ENCODE measurements at places on chromosomes 12 and 14.

- DNase-seq = no peak
These were observed 219.1 kb upstream of the PKP2 start for GRCh38 chr12:33115716-33116115.

- DNase-seq = no peak
These were observed 21.6 kb downstream of the DAD1 start for GRCh38 chr14:22567437-22567836.

DNA sequence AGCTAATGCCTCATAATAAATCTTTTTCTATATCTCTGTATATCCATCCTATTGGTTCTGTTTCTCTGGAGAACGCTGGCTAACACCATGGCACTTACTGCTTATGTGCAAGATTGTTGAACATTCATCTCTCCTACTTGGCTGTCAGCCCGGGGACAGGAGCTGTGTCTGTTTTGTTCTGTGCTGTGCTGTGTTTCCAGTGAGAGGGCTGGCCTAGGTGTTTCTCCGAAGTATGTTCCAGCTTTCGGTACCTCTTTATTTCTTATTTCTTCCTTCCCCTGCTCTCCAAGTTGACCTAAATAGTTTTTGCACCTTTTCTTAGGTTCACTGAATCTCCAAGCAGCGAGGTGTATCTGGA is 18.8 kb upstream of the NR4A1 start:
- DNase-seq = peak; percentile 57

GRCh38 chr12:119728444-119728745 is 60.5 kb downstream of the PRKAB1 start:
- DNase-seq = no peak

DNA sequence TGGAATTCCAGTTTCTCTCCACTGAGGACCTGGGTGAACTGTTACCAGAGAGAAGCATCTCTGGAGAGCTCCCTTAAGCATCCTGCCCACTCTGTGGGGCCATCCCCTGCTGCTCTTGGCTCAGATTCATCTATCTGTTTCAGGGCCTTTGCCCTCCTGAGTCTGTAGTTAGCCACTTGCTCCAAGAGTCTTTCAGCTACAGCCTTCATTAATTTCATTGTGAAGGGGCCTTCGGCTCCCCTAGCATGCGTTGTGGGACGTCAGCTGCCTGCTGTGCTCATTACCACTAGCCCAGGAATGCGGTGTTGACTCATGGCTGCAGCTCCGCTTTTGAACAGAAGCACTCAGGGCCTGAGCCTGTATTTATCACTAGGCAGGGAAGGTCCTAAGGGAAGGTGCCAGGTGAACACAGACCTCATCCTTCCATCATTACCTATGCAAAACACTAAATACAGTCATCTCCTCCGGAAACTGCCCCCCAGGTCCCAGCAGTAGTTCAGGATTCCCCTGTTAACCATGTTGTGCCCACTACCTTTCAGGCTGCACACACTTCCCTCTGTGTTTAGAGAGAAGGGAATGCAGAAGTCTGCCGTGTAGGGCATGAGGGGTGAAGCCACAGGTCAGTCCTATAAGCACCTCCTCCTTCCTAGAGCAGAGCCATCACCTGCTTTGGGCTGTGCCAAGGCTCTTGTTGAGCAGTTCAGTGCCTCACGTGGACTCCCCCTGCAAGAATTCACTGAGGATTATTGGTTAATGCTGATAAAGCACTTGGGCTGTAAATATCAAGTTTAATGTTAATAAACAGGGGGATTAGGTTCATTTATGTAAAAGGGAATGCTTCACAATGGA is 191.4 kb downstream of the CACNA1C start:
- DNase-seq = peak; percentile 95

- DNase-seq = peak; percentile 87
These were observed 21.4 kb upstream of the APPL2 start for GRCh38 chr12:105257321-105257728.

- DNase-seq = no peak
These were observed 276.9 kb downstream of the ALG10 start for GRCh38 chr12:34298971-34299801.

DNA sequence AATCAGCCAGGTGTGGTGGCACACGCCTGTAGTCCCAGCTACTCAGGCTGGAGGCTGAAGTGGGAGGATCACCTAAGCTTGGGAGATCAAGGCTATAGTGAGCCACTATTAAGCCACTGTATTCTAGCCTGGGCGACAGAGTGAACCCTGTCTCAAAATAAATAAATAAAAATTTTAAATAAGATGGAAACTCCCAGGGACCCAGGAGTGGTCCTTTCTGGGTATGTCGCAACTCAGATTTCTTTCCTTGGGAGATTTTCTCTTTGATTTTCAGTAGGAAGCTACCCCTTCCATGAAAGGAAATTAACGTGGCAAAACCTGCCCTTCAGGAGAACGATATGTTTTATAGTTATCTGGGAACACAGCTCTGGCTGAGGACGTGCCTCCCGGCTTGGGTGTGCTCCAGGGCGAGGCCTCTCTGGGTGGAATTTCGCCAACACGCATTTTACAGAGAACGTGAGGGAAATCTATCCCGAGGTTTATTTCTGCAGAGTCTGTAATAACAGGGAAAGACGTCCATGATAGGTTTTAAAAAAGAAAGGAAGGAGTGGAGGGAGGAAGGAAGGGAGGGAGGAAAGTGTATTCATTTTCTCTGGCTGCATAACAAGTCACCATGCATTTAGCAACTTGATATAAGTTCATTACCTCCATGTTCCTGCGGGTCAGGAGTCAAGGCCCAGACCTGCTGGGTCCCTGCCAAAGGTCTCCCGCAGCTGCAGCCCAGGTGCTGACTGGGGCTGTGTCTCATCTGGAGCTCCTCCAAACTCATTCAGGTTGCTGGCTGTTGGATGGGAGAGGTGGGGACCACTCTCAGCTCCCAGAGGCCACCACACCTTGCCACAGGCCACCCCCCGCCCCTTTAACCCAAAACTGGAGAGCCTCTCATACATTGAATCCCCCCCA is 80.6 kb upstream of the GSC start:
- DNase-seq = no peak

DNA sequence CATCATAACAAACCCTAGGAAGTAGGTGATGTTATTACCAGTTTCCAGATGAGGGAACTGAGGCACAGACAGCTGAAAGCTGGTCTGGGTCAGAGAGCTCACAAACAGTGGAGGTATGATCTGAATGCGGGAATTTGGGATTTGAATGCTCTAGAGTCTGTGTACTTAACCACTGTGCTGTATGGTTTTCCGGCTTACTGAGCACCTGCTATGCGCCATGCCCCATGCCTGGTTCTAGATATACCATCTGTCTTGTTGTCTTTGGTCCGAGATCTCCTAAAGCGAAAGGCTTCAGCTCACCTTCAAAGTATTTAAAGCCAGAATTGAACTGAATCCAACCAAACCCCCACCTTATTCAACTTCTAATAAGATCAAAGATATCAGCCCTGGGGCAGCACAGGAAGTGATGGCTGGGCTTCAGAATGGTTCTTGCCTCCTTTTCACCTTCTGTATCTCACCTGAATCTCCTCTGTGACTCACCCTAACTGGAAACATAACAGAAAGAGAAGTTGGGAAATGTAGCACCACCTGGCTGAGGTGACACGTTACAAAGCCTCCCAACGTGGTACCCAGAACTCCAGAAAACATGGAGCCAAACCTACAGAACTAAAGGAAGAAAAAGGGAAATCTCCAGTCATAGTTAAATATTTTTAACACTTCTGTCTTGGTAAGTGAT is 54.3 kb downstream of the PRMT8 start:
- no peak for DNase-seq

DNA sequence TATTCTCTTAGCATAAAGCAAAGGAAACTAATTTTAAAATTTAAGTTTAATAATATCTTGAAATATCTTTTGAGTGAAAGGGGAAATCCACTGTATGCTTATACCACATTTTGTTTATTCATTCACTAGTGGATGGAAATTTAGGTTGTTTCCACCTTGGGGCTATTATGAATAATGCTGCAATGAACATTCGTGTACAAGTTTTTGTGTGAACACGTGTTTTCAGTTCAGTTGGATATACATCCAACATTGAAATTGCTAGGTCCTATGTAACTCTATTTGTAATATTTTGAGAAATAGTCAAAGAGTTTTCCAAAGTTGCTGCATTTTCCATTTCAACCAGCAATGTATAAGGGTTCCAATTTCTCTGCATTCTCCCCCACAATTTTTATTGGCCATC is 83.7 kb upstream of the ETV6 start:
- DNase-seq = no peak

DNA sequence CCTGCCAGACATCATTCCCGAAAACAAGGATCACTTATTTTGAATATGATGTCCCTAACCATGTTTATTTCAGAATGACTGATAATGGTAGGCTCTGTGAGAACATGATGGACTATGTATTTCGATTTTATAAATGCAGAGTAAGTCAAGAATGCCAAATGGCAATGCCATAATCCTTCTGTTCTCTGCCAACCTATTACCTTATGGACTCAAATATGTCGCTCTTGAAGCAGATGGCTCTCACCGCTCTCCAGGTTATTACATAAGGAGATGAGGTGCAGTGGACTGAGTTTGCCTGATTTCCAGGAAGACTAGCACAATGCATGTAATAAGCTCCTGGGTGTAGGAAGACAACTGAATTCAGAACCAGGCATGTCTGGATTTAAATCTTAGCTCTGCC is 227.2 kb downstream of the BTG1 start:
- DNase-seq = no peak

DNA sequence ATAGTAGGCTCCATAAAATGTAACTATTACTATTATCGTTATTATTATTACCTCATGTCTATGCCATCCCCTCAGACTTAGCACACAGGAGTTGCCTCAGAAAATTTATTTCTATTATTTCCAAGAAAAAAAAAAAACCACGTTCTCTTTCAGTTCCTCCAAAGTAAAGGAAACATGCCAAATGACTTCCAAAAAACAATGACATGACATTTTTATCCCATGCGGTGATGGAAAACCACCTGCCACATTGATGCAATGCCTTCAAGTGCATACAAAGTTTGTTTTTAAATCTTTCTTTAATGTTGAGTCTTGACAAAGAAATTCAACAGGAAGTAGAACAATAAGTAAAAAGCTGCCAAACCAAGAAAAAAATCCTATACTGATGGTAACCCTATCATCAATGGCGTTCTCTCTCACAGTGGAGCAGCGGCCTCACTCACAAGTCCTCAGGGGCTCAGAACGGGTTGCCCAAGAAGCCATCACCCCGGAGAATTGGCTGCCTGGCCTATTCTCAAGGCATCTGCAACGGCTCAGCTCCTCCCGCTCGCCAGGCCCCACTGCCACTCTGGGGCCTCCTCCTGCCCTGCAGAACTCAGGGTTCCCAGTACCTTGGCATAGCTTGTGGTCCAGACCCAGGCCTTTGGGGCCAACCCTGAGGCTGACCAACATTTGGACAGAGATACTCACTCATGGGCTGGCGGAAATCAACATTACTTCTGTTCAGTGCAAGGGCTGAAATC is 51.9 kb downstream of the SERPINA3 start:
- DNase-seq = no peak

- peak; percentile 86 for DNase-seq
These were observed 13.0 kb downstream of the PLEKHG6 start for GRCh38 chr12:6323340-6323994.

DNA sequence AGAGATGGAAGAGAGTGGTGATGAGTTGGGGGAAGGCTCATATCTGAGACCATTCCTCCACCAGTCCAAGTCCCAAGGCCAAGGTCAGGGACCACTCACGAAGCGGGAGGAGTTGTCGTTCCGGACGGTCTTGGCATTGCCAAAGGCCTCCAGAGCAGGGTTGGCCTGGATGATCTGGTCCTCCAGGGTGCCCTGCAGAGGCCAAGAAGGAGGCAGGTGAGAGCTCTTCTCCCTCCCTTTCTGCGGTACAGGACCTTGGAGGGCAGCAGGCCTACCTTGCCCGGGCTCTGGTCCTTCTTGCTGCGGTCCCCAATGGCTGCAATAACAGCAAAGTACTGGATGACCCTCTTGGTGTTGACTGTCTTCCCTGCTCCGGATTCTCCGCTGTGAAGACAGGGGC is 4.0 kb downstream of the MYH7 start:
- no peak for DNase-seq

DNA sequence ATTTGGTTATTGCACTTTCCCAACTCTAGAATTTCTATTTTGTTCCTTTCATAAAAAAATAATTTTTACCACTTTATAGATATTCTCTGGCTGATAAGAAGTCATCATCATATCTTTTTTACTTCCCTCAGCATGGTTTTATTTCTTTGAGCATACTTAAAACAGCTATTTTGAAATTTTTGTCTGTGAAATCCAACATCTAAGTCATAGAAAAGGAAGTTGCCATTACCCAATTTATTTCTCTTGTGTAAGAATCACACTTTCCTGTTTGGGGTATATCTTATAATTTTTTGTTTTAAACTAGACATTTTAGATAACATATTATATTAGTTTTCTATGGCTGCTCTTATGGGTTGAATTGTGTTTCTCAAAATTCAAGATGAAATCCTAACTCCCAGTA is 400.2 kb upstream of the OR4E1 start:
- no peak for DNase-seq

GRCh38 chr14:34103176-34103575 is 152.3 kb upstream of the EGLN3 start:
- no peak for DNase-seq

- no peak for DNase-seq
These were observed 105.2 kb downstream of the FGD4 start for GRCh38 chr12:32504591-32504990.

DNA sequence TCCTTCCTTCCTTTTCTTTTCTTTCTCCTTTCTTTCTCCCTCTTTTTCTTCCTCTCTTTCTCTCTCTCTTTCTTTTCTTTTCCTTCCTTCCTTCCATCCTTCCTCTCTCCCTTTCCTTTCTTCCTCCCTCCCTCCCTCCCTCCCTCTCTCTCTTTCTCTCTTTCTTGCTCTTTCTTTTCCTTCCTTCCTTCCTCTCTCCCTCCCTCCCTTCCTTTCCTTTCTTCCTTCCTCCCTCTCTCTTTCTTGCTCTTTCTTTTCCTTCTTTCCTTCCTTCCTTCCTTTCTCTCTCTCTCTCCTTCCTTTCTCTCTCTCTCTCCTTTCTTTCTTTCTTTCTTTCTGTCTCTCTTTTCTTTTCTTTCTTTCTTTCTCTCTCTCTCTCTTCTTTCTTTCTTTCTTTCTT is 207.6 kb downstream of the ATP23 start:
- no peak for DNase-seq

DNA sequence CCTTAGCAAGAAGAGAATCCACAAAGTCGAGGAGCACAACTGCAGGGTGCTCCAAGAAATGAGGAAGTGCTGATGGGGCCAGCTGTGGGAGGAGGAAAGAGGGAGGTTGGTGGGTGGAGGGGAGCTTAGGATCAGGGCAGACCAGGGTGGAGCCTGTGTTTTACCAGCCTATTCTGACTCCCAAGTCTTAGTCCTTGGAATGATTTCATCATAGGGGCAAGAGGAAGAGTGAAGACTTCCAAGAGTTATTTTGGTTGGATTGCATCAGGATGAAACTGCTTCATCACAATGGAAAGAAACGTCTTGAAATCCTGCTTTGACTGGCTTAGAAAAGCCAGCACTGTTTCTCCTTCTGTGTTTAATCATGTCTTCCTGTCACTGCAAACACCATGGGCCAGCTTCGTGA is 194.0 kb downstream of the DPF3 start:
- no peak for DNase-seq

GRCh38 chr12:98973395-98973794 is 328.3 kb downstream of the APAF1 start:
- DNase-seq = no peak
